ENCODE measurements at places on chromosomes 4 and X.
A peak's percentile ranks its signal among the peaks of the same experiment; 100 is the strongest.

- no peak for DNase-seq
These were observed 336.5 kb downstream of the BMPR1B start for GRCh38 chr4:95093936-95094929.

DNA sequence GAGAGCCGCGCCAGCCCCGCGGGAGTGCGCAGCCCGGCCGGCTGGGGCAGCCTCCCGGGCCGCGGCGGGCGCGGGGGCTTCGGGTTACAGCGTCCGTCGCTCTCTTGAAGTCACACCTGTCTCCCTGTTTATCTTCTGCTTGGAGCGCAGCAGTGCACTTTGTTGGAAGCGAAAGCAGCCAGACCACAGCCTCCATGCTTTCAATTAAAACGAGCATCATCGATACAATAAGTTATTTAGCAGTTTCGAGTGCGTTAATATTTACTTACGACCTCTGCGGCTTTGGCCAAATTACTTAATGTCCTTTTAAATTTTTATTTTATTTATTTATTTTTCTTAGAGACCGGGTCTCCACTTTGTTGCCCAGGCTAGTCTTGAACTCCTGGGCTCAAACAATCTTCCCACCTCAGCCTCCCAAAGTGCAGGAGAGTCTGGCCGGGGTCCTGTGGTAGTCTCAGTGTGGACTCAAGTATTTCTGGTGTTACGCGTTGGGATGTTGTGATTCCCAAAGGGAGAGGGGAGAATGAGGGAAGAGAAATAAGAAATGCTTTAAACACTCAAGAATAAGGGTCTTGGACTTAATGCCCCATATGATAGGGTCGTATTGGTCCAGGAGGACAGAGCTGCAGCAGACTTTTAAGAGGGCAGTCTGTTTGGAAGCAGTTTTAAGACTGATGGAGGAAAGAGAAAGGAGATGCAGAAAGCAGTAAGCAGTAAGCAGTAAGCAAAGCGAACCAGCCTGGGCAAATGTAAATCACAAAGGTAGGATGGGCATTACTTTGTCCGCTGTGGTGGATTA lies 504 bp upstream of the PDLIM3 start:
- no peak for DNase-seq

GRCh38 chrX:15430076-15430475 lies 45.9 kb upstream of the VEGFD start:
- DNase-seq = no peak

DNA sequence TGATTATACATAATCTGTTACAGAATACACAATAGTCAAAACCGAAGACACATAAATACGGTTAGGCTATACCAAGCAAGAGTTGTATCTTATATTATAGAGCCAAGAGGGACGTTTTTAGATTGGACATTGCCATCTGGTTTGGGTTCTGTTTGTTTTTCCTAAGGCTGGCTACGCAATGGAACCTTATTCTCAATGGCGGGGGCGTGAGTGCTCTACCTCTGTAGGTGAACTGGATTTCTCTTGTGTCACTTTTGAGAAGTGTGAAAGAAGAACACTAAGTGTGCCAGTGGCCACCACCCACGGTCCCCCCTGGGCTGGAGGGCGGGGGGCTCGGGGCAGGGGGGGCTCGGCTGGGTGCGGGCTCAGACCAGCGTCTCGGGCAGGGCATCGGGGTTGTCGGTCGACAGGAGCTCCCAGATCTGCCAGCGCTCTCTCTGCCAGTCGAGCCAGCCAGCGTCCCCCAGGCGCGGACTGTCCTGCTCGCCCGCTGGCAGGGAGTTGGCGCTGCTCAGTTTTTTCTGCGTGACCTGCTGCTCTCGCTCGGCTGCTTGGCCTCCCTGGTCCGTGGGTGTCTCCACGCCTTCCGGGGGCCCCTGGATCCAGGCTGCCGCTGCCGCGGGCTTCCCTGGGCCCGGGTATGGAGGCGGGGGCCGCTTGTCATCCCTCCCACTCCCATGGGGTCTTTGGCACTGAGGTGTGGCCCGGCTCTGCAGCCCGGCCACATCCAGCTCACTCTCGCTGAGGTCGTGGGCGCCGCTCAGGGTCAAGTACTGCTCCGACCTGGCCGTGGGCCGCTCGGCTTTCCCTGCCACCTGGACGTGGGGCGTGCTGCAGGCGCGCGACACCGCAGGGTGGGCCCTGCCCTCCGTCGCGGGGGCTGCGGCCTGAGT lies 27.6 kb downstream of the HCCS start:
- no peak for DNase-seq

GRCh38 chrX:68978255-68978654 lies 149.4 kb downstream of the EFNB1 start:
- no peak for DNase-seq

- DNase-seq = no peak
These were observed 557.2 kb upstream of the BOD1L1 start for GRCh38 chr4:14184767-14185166.

- no peak for DNase-seq
These were observed 72.0 kb upstream of the DCLK2 start for GRCh38 chr4:150006197-150006596.

- peak; percentile 47 for DNase-seq
These were observed 9.5 kb downstream of the RGS12 start for GRCh38 chr4:3302173-3302785.

- no peak for DNase-seq
These were observed 22.6 kb upstream of the TLR7 start for GRCh38 chrX:12844319-12844718.

- no peak for DNase-seq
These were observed 296.9 kb downstream of the GRID2 start for GRCh38 chr4:92600638-92601037.

DNA sequence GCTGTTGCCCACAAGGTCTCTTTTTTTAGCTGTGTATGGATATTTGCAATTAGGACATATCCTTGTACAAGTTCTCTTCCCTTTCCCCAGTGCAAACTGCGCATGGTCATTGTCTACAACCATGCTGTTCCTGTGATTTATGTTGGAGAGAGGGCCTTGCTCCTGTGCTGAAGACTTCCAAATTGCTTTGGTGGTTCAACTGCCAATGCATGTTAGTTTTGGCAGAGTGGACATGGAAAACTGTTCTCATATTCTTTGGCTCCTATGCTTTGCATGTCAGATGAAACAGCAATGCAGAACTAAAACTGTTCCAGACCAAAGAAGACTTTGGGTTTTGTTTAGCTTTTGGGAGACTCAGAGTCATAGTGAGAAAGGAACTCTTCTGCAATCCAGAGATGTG lies 148.8 kb upstream of the EDNRA start:
- no peak for DNase-seq

GRCh38 chr4:7841894-7842293 lies 97.8 kb downstream of the AFAP1 start:
- no peak for DNase-seq

DNA sequence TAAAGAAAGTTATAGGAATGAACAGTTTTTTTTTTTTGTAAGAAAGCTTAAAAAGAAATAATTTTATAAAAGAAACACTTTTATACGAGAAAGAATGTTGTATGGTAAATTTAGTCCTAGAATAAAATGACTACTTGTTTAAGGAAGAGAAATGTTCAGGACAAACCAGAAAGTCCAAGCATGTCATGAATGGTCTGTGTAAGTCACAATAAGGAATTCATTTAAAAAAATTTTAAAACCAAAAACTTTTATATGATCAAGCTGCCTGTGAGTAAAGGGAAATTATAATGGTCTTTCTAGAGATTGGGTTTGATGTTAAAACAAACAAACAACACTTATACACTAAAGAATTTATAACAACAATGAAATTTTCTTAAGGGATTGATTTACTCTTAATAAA lies 858.9 kb upstream of the PCDH7 start:
- no peak for DNase-seq

- no peak for DNase-seq
These were observed 90.8 kb downstream of the DCTD start for GRCh38 chr4:182826391-182826790.

DNA sequence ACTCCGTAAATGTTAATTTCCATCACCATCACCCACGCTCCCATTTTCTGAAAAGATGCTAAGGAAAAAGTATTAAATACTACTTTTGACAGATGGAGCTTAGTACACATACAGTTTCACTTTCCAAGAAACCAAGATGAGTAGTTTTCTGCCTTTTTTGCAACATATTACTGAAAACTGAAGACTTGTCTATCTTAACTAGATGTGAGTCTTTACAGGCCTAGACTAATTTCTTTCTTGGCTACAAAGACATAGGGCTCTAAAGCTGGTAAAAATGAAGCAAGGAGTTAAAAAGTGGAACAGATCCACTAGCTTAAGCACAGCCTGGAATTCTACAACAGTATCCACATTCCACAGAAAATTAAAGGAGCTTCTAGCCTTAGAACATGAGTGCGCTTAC lies 68.2 kb downstream of the ATP11C start:
- no peak for DNase-seq

GRCh38 chr4:17647927-17648326 lies 33.5 kb downstream of the MED28 start:
- DNase-seq = no peak

DNA sequence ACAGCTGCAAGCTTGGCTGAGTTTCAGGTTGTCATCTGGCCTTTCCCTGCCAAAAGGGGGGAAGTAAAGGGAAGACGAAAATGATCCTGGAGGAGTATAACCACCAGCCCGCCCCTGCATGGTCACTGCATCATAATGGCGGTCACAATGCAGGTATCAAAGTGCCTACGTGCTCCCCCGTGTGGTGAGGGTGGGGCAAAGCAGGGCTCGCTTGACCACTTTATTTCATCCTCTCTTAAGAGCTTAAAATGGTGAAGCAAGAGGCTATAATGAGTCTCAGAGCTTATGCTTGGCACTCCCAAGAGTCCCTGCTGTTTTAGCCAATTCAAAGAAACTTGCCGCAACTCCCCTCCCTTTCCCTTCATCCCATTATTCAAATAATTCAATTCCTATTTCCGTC lies 105.6 kb downstream of the APOOL start:
- DNase-seq = no peak

- no peak for DNase-seq
These were observed at the start of gene GPM6B for GRCh38 chrX:13816643-13817627. Gene GPM6B, minus strand, starts transcription at chrX:13817093. Its CDS starts 189 bp downstream, at chrX:13816904.

DNA sequence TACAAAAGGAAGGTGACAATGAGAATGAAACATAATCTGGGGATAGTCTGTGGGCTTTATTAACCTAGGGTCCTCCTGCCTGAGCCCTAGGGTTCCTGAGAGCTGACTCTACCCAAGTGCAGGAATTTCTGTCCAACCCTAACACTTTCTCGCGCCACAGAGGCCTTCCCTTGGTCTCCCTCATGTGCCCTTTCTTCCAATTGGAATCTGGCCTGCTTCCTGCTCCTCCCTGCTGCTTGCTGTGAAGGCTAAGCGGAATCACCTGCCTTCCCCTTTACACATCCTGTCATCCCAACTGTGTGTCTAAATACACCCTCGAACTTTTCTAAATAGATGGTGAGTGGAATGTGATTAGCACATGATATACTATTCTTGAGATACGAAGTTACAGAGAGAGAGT lies 5.9 kb downstream of the MAGEA11 start:
- no peak for DNase-seq

- DNase-seq = no peak
These were observed 11.9 kb downstream of the SH3D19 start for GRCh38 chr4:151313306-151314009.

- no peak for DNase-seq
These were observed 155.5 kb upstream of the MXRA5 start for GRCh38 chrX:3501833-3502535.

DNA sequence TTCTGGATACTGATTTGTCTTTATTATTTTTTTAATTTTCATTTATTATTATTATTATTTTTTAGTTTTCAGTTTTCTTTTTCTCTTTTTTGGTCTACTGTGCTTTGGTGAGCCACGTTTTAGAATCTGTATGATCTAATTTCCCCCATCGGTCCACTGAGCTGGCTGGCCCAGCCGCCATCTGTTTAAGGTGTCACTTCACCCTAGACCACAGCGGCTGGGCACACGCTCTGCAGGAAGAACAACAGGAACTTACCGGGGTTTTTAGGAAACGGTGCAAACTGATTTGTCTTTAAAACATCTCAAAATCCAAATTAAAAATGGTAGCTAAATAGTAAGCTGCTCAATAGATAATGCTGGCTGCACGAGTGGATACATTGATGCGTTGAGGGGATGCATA lies 48.8 kb upstream of the AMOT start:
- DNase-seq = no peak

DNA sequence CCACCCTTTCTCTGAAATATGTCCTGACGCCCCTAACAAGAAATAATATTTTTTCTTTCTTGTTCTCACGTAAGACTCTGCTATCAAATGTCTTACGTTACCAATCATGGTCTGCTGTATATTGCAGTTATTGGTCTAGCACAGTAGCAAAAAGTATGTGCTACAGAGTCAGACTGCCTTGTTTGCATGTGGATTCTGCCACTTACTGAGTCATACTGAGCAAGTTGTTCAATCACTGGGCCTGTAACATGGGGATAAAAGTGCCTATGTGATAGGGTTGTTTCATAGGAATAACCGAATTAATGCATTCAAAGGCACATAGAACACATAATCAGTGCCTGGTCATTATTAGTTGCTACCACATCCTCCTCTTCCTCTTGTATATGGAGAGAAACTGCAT lies 14.1 kb downstream of the RPGR start:
- no peak for DNase-seq

DNA sequence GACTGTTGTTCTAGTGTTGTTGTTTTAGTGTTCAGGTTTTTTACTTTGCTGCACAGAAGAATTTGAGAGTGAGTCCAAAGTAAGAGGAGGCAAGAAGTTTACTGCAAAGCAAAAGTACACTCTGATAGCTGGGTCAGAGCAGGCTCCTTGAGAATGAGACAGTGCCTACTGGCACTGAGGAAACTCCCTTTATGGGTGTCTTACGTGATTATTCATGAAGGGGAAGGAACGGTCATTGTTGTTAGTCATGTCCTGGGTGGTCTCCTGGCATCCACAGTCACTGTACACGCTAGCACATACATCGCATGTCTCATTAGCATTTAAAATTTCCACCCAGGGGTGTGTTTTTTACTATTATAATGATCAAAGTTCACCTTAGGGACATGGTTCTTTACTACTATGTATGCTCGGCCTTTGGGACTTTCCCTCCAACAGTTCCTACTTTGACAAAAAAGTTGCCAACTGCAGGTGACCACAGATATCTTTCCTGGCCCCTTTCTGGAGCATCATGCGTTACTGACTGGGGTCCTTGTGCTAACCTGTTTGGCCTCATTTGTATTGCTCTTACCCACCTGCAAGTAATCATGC lies 688.9 kb upstream of the AMOT start:
- DNase-seq = no peak

DNA sequence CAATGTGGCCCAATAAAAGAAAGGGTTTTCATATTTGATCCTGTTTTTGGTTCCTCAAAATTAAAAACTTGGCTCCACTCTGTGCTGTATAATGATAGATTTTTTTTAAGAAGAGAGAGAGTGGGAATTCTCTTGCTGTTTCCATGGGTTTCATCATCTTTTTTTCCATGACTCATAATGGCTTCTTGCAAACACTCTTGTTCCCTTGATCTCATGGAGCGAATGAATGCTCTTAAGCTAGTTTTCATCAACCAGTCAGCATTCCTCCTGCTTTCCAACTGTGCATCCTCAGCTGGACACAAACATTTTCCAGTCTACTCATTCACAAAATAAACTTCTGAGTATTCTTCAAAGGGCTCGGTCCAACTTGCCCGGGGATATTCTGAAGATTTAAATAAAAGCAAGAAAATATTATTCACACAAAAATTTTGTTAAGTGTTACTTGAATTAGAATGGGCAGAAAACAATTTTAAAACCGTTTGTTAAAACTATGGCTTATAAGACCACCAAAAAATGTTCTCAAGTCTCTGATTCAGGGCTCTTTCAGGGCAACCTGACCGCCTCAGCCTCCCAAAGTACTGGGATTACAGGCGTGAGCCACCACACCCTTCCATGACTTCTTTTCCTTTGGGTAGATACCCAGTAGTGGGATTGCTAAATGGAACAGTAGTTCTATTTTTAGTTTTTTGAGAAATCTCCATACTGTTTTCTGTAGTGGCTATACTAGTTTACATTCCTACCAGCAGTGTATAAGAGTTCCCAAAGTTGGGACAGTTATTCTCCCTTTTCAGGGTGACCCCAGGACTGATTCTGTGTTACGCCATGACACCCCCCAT lies 64.7 kb downstream of the TMEM156 start:
- no peak for DNase-seq

All from stimulated activated CD8-positive, alpha-beta memory T cell treated with anti-CD3 and anti-CD28 coated beads, Interleukin-15, amount 100 ng/mL, for 4 hours (primary cell).